ENCODE measurements at places on chromosomes 2 and 18.

- no peak for DNase-seq
Measured at GRCh38 chr2:64114063-64114911, 29.9 kb downstream of the PELI1 start.

- no peak for DNase-seq
Measured at GRCh38 chr2:233162770-233163169, 88.7 kb upstream of the ATG16L1 start.

GRCh38 chr2:149858216-149858615, 270.6 kb upstream of the MMADHC start:
- no peak for DNase-seq

- DNase-seq = no peak
Measured at GRCh38 chr2:128286011-128286721, 32.5 kb downstream of the HS6ST1 start.

- DNase-seq = no peak
Measured at GRCh38 chr2:56183643-56184499, at the start of gene CCDC85A. Gene CCDC85A (plus strand): TSS chr2:56183990. CDS start chr2:56184625, 635 bp downstream.

DNA sequence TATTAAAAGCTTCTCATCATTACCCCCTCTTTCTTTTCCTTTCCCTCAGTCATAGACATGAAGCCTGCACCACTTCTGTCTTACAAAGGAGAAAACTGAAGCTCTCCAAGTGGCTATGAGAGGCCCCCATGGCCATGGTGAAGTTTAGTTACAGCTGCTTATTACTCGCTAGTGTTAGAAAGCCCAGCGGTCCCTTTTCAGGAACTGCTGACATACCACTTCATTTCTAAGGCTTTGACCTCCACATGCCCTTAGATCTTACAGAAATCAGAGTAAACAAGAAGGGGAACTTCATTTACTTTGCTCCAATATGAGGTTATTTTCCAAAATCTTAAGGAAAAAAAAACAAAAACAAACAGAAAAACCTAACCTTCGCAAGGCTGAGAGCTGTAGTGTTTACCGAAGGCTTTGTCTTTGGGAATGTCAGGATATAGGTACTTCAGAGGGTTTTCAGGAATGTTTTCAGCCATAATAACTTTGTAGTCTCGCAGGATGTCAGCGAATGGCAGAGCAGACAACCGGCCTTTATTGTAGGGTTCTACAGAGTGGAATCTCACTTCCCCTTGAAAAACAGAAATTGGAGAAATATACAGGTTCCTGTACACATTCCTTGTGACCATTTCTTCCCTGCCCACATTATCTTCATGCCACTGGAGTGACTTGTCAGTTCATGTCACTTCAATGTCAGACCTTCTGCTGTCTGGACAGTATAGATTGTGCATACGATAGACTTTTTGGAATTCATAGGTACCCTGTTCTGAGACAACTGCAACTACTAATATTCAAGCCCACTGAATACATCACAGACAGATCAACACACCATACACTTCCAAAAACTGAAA, 18.8 kb upstream of the STAT1 start:
- no peak for DNase-seq

GRCh38 chr2:184419744-184420143, 178.6 kb upstream of the ZNF804A start:
- DNase-seq = no peak

GRCh38 chr2:24448797-24449196, 42.3 kb upstream of the NCOA1 start:
- DNase-seq = no peak

DNA sequence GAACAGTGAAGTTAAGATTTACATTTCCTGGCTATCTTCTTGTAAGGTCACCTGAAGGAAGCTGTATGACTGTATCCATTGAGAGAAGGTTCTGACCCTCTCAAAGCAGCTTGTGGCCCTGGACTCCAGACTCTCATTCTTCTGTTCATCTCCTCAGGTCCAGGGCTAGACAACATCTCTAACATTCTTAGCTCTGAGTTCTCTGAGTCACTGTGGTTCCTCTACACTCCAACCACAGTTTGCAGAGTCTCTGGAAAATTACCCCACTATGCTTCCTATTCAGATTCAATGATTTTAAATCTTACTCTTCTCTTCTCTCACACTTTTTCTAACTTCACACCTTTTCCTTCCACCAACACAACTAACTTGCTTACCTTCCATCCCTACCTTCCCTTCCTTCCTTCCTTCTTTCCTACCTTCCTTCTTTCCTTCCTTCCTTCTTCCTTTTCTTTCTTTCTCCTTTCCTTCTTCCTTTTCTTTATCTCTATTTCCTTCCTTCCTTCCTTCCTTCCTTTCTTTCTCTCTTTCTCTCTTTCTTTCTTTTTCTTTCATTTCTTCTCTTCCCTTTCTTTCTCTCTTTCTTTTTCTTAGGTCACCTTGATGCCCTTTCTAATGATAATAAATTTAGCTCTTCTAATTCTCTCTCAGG, 824.3 kb upstream of the ZEB2 start:
- DNase-seq = no peak

GRCh38 chr18:4172196-4173100, 282.7 kb downstream of the DLGAP1 start:
- no peak for DNase-seq

- DNase-seq = no peak
Measured at GRCh38 chr2:225065882-225066281, 23.6 kb upstream of the DOCK10 start.

DNA sequence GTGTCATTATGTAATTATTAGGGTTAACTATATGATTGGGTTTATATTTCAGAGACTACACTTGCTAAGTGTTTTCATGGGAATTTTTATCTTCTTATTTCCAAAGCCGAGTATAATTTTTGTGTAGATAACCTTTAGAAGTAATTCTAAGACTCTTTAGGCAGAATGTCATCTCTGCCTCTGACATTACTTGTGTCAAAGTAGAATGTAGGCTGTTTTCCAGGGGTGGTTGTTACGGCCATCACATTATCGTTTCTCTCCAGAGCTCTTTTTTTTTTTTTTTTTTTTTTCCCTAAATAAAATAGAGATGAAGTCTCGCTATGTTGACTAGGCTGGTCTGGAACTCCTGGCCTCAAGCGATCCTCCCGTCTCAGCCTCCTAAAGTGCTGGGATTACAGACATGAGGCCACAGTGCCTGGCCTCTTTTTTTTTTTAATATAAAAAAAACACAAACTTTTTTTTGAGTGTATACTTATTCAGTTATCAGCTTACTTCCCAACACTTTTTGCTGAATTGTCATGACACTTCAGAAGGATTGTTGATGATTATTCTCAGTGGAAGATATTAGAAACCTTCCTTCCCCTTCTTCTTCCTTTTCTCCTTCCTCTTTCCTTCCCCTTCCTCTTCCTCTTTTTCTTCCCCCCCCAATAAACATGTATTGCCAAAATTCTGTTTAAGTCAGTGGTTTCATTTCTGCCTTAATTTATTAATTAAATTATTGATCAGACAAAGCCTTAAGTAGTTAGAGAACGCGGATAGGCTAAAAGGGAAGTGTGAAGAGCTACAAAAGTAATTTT, 2.3 kb downstream of the PIKFYVE start:
- DNase-seq = no peak

- no peak for DNase-seq
Measured at GRCh38 chr18:56910967-56911366, 235.9 kb upstream of the BOD1L2 start.

GRCh38 chr2:37569986-37570679, 101.3 kb downstream of the CDC42EP3 start:
- no peak for DNase-seq

- no peak for DNase-seq
Measured at GRCh38 chr2:60926741-60927552, 45.6 kb downstream of the REL start.

GRCh38 chr2:208320686-208321085, 54.6 kb downstream of the PIKFYVE start:
- no peak for DNase-seq

DNA sequence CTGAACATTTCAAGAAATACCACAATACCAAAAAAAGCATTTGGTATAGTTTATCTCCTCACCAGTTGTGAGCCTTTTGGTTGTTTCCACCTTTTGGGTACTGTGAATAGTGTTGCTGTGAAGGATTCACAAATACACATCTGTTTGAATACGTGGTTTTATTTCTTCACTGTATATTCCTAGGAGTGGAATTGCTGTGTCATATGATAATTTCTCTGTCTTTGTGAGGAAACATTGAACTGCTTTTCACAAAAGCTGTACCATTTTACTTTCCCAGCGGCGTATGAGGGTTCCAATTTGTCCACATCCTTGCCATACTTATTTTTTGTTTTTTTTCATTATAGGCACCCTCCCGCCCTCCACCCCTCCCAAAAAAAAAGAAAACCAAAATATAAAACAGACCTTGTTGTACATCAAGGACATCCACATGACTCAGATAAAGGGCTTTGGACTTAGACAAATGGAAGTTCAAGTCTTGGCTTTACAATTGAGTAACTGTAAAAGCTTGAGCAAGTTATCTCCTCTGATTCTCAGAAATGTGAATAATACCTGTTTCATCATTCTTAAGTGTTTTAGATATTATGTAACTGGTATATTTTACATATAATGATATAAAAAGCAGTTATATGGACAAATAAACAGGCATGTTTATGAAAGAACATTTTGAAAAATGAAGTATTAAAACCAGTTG, 19.0 kb downstream of the UBE2E3 start:
- DNase-seq = no peak

- no peak for DNase-seq
Measured at GRCh38 chr2:176161825-176162626, 4.9 kb downstream of the HOXD3 start.

DNA sequence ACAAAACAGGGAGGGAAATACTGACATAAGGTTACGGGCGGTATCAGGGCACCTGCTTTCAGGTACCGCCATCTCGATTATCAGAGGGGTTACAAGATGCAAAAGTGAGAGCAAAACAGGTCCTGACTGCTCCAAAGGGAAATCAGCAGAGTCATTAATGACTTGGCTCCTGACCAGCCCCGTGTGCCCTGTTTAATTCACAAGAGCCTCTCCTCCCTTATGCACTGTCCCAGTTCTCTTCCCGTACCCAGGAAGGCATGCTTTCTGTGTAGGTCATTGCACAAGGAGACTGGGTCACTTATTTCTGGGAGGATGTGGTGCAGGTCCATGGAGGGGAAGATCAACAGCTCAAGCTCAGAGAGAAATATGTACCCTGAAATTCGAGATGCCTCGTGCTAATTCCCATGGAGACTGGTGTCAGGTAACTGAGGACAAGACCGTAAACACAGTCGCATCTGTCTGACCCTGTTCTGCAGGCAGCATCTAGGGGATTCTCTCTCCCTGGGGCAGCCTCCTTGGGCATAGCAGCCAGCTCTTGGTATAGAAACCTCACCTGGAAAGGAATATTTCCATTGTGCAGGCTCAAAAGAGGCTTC, 79.9 kb downstream of the HNRNPLL start:
- no peak for DNase-seq

- no peak for DNase-seq
Measured at GRCh38 chr2:26772064-26773001, 8.2 kb downstream of the SLC35F6 start.

GRCh38 chr2:54559593-54560145, 103.5 kb downstream of the SPTBN1 start:
- no peak for DNase-seq

DNA sequence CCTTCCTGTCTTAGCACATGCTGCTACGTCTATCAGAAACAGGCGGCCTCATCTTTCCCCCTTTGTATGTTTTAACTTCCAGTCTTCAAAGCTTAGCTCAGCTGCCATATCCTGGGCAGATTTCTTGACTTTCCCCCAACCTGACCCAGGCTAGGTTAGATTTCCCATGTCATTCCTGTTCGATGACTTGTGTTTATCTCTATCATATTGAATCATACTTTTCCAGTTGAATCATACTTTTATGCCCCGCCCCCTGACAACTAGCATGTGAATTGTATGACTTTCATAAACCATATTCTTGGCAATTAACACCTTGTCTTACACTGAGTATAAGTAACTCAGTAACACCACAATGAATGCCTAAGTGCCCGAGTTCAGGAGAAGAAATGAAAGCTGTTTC, 128.3 kb downstream of the CYRIA start:
- DNase-seq = no peak

DNA sequence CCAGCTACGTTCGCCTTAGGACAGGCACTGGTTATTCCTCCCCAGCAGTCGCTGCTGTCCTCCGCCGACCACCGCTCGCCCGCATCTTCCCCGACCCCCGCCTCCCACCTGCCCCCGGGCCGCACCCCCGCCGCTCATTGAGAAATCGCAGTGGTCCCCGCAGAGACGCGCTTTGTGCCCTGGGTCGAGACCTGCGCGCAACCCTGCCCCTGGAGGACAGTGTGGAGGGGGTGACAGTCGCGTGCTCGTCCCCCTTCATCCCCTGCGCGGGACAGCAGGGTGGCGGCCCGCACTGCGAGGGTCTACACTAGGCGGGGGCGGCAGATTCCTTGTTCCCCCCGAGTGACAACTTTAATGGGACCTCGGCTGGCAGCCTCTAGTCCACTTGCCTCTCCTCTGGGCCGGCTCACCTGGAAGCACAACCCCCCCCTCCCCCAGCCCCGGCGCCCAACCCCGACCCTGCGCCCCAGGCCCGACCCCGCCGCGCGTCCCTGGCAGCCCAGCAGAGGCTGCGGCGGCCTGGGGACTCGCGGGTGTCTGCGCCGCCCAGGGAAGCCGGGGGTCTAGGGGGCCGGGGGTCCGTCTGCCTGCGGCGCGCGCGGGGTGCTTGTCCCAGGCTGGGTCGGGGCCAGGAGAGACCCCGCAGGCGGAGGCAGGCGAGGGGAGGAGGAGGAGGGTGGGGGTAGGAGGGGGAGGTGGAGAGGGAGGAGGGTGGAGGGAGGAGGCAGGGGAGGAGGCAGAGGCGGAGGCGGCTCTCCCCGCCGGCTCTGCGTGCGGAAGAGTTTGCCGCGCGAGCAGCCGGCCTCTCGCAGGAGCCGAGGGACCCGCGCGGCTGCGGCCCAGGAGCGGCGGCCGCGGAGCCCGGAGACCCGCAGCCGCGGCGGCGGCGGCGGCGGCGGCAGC, at the start of gene NPAS2:
Gene NPAS2 (plus strand): TSS at position 770 of the 903 bp plus-strand sequence. CDS start 84,616 bp downstream, outside the sequence.
- no peak for DNase-seq

DNA sequence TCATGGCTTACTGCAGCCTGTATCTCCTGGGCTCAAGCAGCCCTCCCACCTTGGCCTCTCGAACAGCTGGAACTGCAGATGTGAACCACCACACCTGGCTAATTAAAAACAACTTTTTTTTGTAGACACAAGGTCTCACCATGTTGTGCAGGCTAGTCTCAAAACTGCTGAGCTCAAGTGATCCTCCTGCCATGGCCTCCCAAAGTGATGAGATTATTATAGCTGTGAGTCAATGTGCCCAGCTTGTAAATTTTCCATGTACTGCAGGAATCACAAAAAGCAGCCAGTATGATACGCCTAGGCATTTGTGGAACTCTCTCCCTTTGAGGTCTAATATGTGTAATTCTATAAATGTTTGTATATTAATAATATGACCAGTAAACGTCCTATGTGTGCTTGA, 59.9 kb downstream of the MSH6 start:
- DNase-seq = no peak

DNA sequence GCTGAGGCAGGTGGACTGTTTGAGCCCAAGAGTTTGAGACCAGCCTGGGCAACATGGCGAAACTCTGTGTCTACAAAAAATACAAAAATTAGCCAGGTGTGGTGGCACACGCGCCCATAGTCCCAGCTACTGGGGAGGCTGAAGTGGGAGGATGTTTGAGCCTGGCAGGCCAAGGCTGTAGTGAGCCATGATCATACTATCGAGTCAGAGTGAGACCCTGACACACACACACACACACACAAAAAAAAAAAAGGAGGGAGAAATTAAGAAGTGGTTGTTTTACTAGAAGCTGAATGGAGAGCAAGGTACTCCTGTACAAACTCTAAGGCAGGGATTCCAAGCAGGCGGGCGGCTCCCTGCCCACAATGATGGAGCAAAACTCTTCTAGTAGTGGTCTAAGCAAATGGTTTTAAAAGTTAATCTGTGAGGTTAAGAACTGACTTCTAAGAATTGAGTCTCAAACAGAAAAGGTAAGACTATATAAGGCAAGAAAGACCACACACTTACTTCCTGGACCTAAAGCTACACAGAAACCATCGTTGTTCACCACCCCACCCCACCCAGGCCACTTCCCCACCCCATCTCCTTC, 2.6 kb downstream of the ANKRD44 start:
- DNase-seq = no peak
